ENCODE measurements at places on chromosomes 7 and 10. TPM values are rescaled to one million over a fixed set of nuclear protein-coding genes. Genes with fewer than 3 reads are reported as not detected.
A peak's percentile ranks its signal among the peaks of the same experiment; 100 is the strongest.

DNA sequence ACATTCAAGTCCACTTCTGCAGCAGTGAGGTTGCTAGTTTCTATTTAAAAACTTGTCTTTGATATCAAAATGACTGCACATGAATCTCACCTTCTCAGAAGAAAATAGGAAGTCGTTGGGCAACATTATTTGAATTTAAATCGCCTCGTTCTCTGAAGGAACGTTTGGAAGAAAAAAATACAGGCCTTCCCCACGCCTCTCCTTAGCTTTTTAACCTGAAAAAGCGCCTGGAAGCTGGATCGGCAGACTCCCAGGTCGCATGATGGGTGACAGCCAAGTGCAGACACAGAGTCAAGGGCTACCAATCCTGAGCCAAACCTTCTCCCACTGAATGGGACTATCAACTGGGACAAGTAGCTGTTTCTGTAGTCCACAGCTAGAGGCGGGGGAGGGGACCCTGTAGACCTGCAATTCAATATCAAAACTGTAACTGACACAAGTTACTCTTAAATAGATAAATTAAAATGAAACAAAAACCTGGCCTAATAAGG lies 2.2 kb downstream of the FAM53B start:
- H3K27me3 ChIP-seq, result no peaks in the 10 kb centered on the region
- DNase-seq, result no peak
- peaks cover 42% of the 10 kb centered on the region for H3K4me1 ChIP-seq
- H3K27ac ChIP-seq, result peak overlapping the region; percentile 47

DNA sequence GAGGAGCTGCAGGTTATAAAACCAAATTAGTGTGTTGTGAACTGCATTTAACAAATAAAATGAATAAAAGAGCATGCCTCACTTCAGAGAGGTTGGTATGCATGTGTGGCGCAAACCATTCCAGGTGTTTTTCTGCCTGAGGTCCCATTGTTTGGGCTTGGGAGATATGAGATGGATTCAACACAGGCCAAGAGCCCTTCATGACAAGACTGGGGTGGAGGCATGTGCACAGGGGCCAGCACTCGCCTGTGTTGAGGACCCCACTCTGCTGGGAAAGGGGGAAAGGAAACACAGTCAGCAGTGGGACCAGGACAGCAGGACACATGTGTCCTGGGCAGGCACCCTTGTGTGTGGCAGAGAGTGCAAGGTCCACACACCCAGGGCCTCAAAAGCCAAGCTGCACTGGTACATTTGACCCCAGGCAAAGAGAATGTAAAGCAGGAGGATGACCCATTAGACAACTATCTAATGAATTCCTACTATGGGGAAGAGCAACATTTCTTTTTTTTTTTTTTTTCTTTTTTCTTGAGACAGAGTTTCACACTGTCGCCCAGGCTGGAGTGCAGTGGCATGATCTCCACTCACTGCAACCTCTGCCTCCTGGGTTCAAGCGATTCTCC lies 9.2 kb upstream of the SLC18A3 start:
- no peak overlapping the region for H3K27ac ChIP-seq
- H3K36me3 ChIP-seq, result no peaks in the 10 kb centered on the region
- H3K27me3 ChIP-seq, result no peaks in the 10 kb centered on the region
- no peak for DNase-seq
- H3K4me3 ChIP-seq, result no peak overlapping the region

DNA sequence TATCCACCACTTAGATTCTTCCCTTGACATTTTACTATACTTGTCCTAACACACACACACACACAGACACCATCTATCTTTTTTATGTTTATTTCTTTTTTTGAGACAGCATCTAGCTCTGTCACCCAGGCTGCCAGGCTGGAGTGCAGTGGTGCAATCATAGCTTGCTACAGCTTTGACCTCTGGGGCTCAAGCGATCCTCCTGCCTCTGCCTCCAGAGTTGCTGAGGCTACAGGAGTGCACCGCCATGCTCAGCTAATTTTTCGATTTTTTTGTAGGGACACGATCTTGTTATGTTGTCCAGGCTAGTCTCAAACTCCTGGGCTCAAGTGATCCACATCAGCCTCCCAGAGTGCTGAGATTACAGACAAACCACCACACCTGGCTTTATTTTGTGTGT lies 16.7 kb downstream of the WIPI2 start:
- peaks cover 9% of the 10 kb centered on the region for H3K36me3 ChIP-seq
- no peak overlapping the region for H3K27ac ChIP-seq
- H3K27me3 ChIP-seq, result no peaks in the 10 kb centered on the region

DNA sequence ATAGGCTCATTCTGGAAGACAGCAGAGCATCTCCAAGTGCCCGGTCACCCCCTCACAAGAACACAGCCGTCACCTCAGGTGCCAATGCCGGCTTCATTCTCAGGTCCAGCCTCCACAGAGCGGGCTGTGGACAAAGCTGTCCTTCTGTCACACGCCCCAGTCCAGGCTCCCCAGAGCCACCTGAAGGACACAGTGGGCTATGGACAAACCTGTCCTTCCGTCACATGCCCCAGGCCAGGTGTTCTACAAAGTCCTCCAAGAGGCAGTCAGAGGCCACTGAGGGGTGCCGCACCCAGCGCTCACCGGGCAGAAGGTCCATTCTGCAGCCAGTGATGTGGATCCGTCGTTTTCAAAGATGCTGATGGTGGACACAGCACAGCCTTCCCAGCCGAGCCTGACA lies 173.2 kb upstream of the PPP2R2D start:
- no peak overlapping the region for H3K4me3 ChIP-seq
- no peak for DNase-seq
- no peaks in the 10 kb centered on the region for H3K4me1 ChIP-seq
- no peaks in the 10 kb centered on the region for H3K36me3 ChIP-seq
- no peak overlapping the region for H3K27ac ChIP-seq
- no peaks in the 10 kb centered on the region for H3K27me3 ChIP-seq

DNA sequence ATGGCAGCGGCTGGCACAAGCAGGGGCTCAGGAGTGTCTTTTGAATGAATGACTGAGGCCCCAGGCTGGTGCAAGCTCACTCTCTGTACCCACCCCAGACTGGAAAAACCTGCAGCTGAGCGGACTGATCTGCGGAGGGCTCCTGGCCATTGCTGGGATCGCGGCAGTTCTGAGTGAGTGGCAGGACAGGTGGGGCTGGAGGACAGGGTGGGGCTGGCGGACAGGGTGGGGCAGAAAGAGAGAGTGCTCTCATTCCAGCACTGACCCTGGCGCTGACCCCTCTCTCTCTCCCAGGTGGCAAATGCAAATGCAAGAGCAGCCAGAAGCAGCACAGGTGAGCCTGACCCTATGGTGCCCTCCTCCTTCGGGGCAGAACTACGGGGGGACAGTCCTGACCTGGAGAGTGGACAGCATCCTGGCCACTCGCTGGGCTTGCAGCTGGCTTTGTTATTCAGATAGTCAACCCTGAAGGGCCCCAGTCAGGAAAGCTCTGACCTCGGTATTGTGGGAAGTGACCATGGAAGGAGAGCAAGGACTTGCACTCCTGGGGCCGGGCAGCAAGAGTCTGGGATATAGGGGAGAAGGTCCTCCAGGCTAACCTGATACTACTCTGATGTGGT lies 4.1 kb downstream of the FXYD4 start:
- H3K4me1 ChIP-seq, result no peaks in the 10 kb centered on the region
- DNase-seq, result no peak
- H3K27me3 ChIP-seq, result no peaks in the 10 kb centered on the region
- no peak overlapping the region for H3K27ac ChIP-seq
- H3K36me3 ChIP-seq, result no peaks in the 10 kb centered on the region

DNA sequence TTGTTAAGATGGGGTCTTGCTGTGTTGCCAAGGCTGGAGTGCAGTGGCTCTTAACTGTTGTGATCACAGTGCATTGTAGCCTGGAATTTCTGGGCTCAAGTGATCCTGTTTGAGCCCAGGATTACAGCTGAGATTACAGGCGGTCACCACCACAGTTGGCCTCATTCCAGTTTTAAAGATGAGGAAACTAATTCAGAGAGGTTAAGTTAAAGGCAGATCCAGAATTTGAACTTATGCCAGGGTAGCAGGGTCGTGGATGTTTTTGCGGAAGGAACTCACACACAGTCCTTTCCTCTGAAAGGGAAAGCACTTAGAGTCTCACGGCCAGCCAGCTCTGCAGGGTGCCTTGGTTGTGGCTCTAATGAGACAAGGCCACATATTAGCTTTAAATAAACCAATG lies 84.7 kb downstream of the MMRN2 start:
- no peaks in the 10 kb centered on the region for H3K27me3 ChIP-seq
- H3K4me1 ChIP-seq, result peaks cover 4% of the 10 kb centered on the region
- no peak overlapping the region for H3K4me3 ChIP-seq
- DNase-seq, result no peak
- H3K27ac ChIP-seq, result no peak overlapping the region

GRCh38 chr10:71349406-71349805 lies 30.3 kb downstream of the SLC29A3 start:
- H3K4me1 ChIP-seq, result no peaks in the 10 kb centered on the region
- H3K4me3 ChIP-seq, result no peak overlapping the region
- no peak for DNase-seq
- H3K27ac ChIP-seq, result no peak overlapping the region
- no peaks in the 10 kb centered on the region for H3K27me3 ChIP-seq
- no peaks in the 10 kb centered on the region for H3K36me3 ChIP-seq

DNA sequence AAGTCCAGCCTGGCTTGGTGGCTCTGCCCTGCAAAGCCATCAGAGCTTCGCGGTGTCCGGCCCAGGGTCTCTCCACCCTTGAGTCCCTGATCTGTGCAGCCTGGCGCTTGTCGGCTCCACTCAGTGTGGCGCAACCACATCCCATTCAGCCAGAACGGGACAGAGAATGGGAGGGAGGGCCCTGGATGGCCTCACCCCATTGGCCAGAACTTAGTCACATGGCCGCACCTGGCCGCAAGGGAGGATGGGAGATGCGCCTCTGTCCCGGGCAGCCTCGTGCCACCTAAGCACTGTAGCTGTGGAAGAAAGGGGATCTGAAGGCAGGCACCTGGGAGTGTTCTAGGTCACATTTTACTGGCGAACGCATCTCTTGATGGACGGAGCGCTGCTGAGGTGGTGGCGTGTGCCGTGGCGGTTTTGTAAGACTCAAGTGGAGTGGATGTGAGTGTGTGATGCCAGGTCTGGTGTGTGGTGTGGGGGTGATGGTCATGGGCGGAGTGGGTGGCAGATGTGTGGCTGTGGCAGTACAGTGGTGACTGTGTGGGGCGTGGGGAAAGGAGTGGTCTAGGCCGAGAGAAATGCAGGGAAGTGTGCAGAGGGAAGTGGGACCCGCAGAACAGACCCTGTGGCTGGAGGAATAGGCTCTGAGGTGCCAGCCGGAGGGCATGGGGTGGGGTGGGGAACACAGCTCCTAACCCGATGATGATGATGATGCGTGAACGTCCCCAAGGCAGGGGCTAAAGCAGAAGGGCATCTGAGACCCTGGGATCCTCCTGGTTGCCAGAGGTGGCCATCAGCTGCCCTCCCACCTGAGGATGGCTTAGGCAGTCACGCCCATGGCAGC lies 19.0 kb downstream of the CLEC2L start:
- no peaks in the 10 kb centered on the region for H3K27me3 ChIP-seq
- no peaks in the 10 kb centered on the region for H3K36me3 ChIP-seq
- no peak overlapping the region for H3K27ac ChIP-seq
- H3K4me1 ChIP-seq, result no peaks in the 10 kb centered on the region
- DNase-seq, result no peak
- no peak overlapping the region for H3K4me3 ChIP-seq

GRCh38 chr7:70408477-70408876 lies 723.5 kb upstream of the GALNT17 start:
- no peak for DNase-seq
- no peaks in the 10 kb centered on the region for H3K27me3 ChIP-seq
- no peaks in the 10 kb centered on the region for H3K4me1 ChIP-seq
- H3K27ac ChIP-seq, result no peak overlapping the region
- H3K4me3 ChIP-seq, result no peak overlapping the region

GRCh38 chr7:66016131-66016461 lies 34.1 kb upstream of the GUSB start:
- no peaks in the 10 kb centered on the region for H3K27me3 ChIP-seq
- H3K4me3 ChIP-seq, result no peak overlapping the region
- no peaks in the 10 kb centered on the region for H3K4me1 ChIP-seq
- H3K27ac ChIP-seq, result no peak overlapping the region
- no peak for DNase-seq

GRCh38 chr10:79137300-79137756 lies 68.6 kb downstream of the ZMIZ1 start:
- H3K4me1 ChIP-seq, result peaks cover 33% of the 10 kb centered on the region
- no peak for DNase-seq
- H3K36me3 ChIP-seq, result no peaks in the 10 kb centered on the region
- no peaks in the 10 kb centered on the region for H3K27me3 ChIP-seq
- H3K4me3 ChIP-seq, result peak overlapping the region; percentile 35
- H3K27ac ChIP-seq, result peak overlapping the region; percentile 52

- H3K36me3 ChIP-seq, result no peaks in the 10 kb centered on the region
- 0 out of 2 replicates have a peak, but pooled peaks cover 5% of the 10 kb centered on the region for H3K4me1 ChIP-seq
- DNase-seq, result no peak
- no peaks in the 10 kb centered on the region for H3K27me3 ChIP-seq
- no peak overlapping the region for H3K4me3 ChIP-seq
Measured at GRCh38 chr10:113167702-113168101, 217.7 kb downstream of the TCF7L2 start.

DNA sequence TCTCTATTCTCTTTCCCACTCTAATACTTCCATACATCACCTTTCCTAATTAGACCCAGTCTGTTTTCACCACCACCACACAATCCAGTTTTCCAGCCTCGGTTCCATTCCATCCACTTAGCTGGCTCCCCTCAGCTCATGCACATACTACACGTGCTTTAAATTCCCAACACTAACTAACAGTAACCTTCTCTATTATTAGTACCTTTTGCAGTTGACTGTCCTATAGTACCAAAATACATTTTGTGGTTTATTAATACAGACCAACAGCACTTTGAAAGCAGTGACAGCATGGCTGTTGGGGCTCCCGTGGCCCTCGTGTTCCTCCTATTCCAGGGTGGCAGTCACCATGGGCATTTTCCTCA lies 64.9 kb downstream of the LARP4B start:
- no peak overlapping the region for H3K27ac ChIP-seq
- peaks cover 17% of the 10 kb centered on the region for H3K36me3 ChIP-seq
- no peak overlapping the region for H3K4me3 ChIP-seq
- no peak for DNase-seq
- no peaks in the 10 kb centered on the region for H3K27me3 ChIP-seq

- no peak overlapping the region for H3K27ac ChIP-seq
- no peak overlapping the region for H3K4me3 ChIP-seq
- H3K36me3 ChIP-seq, result peaks cover 7% of the 10 kb centered on the region
- H3K27me3 ChIP-seq, result no peaks in the 10 kb centered on the region
Measured at GRCh38 chr7:2271273-2272026, 29.4 kb downstream of the NUDT1 start.

GRCh38 chr10:52729271-52730104 lies 43.1 kb downstream of the MBL2 start:
- no peak overlapping the region for H3K4me3 ChIP-seq
- no peak for DNase-seq
- no peaks in the 10 kb centered on the region for H3K36me3 ChIP-seq
- no peaks in the 10 kb centered on the region for H3K4me1 ChIP-seq

DNA sequence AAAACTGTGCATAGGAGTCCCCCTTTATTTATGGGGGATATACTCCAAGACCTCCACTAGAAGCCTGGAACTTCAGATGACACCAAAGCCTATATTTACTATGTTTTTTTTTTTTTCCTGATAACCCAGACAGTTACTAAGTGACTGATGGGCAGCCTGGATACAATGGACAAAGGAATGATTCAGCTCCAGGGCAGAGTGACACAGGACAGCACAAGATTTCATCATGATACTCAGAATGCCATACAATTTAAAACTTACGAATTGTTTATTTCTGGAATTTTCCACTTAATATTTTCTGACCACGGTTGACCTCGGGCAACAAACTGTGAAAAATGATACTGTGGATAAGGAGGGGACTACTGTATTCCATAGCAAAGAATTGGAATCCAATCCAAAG lies 843.6 kb downstream of the PCDH15 start:
- no peak for DNase-seq
- no peak overlapping the region for H3K27ac ChIP-seq
- H3K36me3 ChIP-seq, result no peaks in the 10 kb centered on the region

Gene FAM204A
- 53.7 TPM for total RNA-seq

Gene SLC16A12
- not detected for total RNA-seq

Gene TBXAS1
- 20.7 TPM for total RNA-seq

Gene GPR15LG
- total RNA-seq, result 1.5 TPM
